ENCODE measurements at places on chromosomes 6 and 20. TPM values are rescaled to one million over a fixed set of nuclear protein-coding genes. Genes with fewer than 3 reads are reported as not detected.

TRAPPC3L gene
- total RNA-seq, result not detected

ESR1 gene
- 0.03 TPM for total RNA-seq

DEFB124 gene
- total RNA-seq, result not detected

DNA sequence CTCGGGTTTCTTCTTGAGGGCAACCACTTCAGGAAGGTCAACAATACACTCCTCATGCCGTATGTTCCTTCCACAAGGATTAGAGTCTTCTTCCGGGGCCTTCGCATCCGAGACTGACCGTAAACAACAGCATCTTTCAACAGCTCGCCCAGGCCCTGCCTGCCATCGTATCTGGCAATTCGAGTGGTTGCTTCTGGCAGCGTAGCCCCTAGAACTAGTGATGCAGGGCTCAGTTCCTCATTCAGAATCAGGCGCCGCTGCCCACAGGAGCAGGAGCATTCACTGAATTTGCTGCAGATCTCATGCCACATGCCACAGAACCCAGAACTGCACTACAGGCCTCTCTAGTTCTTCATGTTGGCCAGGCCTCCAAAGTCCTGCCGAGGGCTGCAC, 59.0 kb upstream of the AFDN start:
- DNase-seq, result no peak

GRCh38 chr6:53437557-53438202, 88.9 kb upstream of the ELOVL5 start:
- DNase-seq, result peak; percentile 64

DNA sequence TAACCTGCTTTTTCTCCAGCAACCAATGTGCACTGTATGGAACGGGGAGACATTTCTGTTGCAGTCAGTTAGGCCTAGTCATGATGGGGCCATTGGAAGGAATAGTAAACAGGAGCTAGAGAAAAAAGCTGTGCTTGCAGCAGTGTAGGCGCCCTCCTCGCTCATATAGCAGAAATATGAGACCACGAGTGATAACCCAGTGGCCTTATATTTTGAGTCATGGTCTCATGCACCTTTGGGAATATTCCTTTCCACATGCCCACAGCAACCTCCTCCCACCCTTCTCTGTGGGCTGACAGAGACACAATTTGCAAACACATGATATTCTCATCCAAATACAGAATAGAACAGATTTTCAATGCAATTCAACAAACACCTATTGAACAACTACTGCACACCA, 248.9 kb upstream of the CITED2 start:
- no peak for DNase-seq

- no peak for DNase-seq
These were observed 76.8 kb downstream of the TTLL2 start for GRCh38 chr6:167401525-167402194.

DNA sequence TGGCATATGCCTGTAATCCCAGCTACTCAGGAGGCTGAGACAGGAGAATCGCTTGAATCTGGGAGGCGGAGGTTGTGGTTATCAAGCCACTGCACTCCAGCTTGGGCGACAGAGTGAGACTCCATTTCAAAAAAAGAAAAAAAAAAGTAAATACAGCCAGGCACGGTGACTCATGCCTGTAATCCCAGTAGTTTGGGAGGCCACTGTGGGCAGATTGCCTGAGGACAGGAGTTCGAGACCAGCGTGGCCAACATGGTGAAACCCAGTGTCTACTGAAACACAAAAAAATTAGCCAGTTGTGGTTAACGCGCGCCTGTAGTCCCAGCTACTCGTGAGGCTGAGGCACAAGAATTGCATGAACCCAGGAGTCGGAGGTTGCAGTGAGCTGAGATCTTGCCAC, 1.5 kb upstream of the NINL start:
- no peak for DNase-seq
